ENCODE measurements at places on chromosomes 7 and 10.

DNA sequence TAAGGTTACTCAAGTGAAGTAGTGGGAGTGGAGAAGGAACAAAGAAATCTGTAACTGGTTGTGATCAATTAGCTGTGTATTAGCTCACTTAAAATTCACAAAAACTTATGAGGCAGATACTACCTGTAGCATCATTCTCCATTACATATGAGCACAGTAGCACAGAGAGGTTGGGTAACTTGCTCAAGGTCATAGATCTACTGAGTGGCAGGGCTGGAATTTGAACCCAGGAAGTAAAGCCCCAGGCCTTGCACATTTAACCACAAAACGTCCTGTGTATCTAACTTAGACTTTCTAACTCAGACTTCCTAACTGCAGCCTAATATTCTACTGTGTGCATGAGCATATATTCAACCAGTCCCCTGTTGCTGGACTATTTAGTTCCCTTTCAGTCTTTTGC lies 5.6 kb upstream of the SLF2 start:
- no peak for DNase-seq

GRCh38 chr7:145009876-145010275 lies 174.0 kb upstream of the TPK1 start:
- no peak for DNase-seq

DNA sequence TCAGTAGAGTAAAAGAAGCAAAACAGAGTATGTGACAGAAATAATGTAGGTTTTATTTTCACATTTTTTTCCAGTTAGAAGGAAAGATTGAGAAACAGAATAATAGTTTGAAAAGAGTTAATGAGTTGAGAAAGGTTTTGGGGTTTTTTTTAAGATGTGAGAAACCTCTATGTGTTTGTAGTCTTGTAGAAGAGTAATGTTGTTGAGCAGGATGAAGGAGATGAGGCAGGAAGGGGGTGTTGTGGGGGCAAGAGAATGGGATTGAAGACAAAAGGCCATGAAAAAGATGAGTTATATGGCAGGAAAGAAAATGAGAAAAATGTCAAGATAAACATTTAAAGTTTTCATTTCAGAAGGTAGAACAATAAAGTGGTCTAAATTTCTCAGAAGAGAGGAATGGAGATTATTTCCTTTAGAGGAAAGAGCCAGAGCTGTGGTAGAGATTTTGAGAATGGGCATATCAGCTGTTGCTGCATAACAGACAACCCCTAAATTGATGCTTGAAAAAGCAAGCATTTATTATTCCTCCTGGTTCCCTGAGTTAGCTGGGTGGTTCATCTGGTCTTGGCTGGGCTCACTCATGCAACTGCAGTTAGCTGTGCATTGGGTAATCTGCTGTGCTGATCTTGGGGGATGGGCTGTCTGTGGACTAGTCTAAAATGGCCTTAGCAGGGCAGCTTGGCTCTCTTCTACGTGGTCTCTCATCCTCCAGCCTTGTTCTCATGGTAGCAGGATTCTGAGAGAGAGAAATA lies 27.1 kb downstream of the PCGF5 start:
- DNase-seq, result no peak

DNA sequence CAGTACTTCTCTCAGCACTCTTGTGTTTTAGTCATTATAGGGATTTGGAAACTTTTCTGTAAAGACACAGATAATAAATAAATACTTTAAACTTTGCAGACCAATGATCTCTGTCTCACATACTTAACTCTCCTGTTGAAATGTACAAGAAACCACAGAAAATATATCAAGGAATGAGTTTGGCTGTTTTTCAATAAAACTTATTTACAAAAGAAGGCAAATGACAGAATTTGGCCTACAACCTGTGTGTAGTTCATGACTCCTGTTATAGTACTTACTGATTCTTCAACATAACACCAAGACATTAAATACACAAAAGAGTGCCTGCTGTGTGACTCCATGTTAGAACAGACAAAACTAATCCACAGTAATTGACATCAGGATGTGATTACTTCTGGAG lies 510.0 kb upstream of the PHF14 start:
- DNase-seq, result no peak

- no peak for DNase-seq
Measured at GRCh38 chr7:84568781-84569180, 374.2 kb upstream of the SEMA3A start.

GRCh38 chr7:33700001-33700899 lies 205.1 kb upstream of the BMPER start:
- DNase-seq, result no peak

- no peak for DNase-seq
Measured at GRCh38 chr7:37081436-37081835, 357.1 kb upstream of the AOAH start.

- DNase-seq, result no peak
Measured at GRCh38 chr10:23367896-23368595, 23.4 kb upstream of the C10orf67 start.

DNA sequence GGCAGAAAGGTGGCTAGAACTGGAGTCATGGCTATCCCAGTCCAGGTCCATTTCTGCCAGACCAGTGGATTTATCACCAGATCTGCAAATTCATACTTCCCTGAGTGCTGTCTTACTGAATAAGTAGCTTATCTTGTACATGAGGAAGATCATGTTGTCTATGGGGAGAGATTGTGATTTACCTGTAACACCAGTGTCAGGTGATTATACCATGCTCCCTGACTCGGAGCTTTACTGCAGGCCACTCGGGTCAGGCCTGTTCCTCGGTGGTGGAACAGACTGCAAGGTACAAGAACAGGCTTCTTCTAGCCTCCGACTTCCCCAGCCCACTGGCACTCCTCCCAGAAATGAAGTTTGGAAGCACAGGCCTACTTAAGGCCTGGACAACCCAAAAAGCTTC lies 42.6 kb upstream of the DLG5 start:
- DNase-seq, result no peak

GRCh38 chr10:3222068-3222467 lies 49.5 kb upstream of the PITRM1 start:
- no peak for DNase-seq

- no peak for DNase-seq
Measured at GRCh38 chr7:130662426-130662825, 6.1 kb downstream of the COPG2 start.

- DNase-seq, result no peak
Measured at GRCh38 chr10:77068272-77068671, 569.3 kb downstream of the KCNMA1 start.

DNA sequence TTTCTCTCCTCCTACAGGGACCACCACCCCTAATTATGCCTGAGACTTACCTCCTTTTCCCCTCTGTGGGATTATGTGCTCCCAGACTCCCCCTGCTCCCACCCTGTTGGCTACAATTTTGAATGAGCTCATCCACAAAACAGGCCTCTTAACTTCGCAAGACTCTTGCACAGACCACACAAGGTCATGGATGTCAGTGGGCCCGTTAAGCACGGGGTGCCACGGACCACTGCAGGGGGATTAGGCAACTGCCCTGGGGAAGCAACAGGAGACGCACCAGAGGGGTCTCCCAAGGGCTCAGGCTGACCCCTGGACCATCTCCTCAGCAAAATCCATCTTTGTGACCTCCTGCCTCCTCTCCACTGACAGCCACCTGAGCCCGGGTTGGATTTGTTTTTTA lies 42.1 kb upstream of the COL13A1 start:
- DNase-seq, result no peak

DNA sequence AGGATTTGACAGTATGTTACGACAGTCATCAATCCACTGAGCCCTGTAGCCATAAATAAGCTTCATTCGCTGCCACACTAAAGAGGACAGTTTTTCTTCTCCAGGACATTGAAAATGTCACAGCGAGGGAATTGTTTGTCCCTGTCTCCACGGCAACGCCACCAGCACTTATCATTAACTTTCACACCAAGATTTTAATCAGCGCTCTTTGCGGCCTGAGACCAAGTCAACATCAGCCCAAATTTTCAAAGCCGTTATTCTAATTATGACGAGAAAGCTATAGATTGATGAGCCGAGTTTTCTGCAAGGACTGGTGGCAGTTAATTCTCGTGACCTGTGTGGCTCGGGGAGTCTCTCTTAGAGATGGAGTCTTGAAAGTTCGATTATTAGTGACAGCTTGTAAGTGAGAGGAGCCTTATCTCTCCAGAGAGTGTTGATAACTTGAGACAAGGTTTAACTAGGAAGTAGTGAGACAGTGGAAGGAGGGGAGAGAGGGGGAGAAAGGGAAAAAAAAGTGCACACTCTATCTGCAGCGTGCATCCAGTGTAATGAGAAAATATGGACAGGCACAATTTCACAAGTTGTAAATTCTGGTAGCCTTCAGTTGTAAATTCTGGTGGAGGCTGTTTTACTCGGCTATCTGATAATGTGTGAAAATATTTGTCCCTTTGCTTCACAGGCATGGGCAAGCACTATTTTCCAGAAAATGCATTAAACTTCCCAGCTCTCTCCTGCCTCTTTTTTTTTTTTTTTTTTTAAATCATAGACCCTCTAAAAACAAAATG lies 473.3 kb downstream of the LRMDA start:
- DNase-seq, result no peak

DNA sequence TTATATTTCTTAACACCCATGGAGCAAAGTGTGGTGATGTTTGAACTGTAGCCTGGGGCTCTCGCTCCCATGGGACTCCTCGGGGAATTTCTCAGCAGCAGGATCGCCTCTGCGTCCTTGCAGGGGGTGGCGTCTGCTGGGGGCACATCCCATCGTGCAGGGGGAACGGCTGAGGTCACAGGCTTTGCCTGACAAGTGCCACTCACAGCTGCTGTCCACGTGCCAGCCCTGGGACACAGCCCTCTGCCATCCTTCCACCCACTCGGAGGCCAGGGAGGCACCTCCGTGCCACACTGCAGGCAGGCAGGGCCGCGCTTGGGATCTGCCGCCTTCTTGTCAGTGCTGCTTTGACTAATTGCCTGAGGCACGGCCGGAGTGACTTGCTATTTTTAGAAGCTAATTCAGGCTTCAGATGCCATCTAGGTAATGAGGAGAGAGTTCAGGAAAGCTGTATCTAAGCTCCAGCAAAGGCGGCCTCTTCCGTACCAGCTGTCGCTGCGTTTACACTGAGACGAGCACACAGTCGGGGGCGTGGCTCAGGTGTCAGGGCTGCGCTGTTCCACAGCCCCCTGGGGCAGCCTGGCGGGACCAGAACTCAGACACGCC lies 45.7 kb downstream of the PITRM1 start:
- DNase-seq, result no peak

DNA sequence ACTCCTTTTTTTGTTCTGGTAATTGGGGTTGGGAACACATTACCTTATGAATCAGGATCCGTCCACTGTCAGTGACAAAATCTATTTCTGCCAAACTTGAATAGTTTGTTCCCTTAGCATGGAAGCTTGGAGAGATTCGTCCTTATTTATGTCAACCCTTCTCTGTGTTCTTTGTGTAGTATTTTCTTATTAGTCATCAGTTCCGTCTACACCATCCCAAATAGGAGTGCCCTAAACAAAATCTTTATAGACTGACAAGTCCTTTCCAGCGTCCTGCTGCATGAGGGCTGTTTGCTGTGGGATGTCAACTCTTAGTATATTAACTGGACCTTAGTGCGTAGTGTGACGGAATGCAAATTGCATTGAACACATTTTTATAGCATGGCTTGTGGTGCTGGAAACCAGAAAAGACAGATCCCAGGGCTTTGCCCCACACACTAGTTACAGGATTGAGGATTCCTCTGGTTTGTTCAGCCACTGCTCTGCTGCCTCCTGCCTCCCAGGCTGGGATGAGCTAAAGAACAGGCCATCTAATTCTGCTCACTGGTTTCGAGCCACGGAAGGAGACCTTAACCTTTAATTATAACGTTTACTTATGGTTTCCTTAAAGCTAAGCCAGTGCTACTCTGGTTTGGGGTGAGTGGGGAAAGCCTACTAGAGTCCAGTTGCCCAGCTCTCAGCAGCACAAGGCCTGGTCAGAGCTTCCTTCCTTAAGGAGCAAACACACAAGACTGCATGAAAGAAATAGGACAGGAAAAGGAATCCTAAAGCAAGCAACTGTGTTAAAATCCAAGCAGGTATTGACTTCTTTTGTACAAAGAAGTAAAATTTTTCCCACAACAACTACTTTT lies 194.4 kb downstream of the CCSER2 start:
- no peak for DNase-seq

GRCh38 chr7:150855476-150856302 lies 3.4 kb downstream of the AOC1 start:
- no peak for DNase-seq

- DNase-seq, result no peak
Measured at GRCh38 chr10:88991899-88992320, 1.3 kb downstream of the FAS start.

GRCh38 chr7:99201027-99201426 lies 6.9 kb downstream of the KPNA7 start:
- DNase-seq, result no peak

DNA sequence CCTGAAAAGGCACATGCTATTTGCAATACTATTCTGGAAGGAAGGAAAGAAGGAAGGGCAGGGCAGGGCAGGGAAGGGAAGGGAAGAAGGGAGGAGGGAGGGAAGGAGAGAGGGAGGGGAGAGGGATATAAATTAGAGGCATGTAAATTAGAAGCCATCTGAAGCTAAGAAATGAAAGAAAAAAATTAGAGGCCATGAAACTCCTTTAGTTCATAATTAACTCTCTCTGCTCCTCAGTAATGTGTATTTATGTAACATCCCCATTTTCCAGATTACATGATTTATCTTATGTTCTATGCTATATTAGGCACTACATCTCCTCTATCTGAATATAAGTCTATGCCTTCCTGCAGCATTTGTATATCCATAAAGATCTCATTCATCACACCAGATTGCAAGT lies 12.7 kb upstream of the JCAD start:
- DNase-seq, result no peak

GRCh38 chr10:122486406-122487080 lies 25.2 kb downstream of the HTRA1 start:
- no peak for DNase-seq

DNA sequence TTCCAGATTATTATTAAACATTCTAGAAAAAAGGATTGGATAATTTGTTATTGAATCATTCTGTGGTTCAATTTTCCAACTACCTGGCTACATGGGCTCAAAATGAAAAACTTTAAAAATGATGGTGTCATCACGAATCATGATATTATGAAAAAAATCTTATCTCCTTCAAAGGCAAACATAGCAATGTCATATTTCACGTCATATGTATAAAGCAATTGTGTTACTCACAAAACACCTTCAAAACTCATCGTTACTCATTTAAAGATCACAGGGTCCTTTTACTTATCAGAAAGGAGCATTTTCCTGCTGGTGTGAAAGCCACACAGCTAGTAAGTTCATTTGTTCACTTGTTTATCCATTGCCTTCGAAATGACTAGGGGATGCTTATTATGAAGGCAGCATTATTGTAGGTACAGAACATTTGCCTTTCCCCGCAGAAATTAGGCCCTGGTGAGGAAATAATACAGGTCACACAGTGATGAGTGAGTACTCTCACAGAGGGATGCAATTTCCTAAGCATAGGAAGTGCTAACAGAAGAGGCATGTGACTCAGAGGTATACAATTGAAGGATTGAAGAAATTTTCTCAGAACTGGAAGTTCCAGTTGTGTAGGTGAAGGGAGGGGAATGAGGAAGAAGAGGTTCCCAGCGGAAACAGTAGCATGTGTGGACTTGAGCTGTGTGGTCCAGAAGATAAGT lies 478.7 kb downstream of the INHBA start:
- no peak for DNase-seq

DNA sequence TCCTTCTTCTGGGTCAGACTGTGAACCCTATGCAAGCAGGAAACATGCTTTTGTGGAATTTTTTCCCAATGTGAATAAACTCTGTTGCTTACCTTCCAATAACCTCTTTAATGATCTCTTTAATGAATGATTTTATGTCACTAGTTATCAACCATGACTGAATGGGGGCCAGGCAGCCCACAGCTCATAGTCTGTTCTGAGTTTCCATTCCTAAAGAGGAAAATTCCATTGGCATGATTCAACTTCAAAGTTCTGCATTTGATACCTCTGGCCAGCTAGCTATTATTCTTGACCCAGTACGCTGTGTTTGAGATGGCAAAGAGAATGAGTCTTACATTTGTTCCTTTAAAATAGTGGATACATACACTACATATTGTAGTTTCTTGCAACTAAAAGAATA lies 867.8 kb upstream of the CELF2 start:
- no peak for DNase-seq
